ENCODE measurements at places on chromosomes 6 and 20.
A peak's percentile ranks its signal among the peaks of the same experiment; 100 is the strongest.

- no peak for DNase-seq
Observed at GRCh38 chr20:23658336-23658735, 20.6 kb upstream of the CST3 start.

DNA sequence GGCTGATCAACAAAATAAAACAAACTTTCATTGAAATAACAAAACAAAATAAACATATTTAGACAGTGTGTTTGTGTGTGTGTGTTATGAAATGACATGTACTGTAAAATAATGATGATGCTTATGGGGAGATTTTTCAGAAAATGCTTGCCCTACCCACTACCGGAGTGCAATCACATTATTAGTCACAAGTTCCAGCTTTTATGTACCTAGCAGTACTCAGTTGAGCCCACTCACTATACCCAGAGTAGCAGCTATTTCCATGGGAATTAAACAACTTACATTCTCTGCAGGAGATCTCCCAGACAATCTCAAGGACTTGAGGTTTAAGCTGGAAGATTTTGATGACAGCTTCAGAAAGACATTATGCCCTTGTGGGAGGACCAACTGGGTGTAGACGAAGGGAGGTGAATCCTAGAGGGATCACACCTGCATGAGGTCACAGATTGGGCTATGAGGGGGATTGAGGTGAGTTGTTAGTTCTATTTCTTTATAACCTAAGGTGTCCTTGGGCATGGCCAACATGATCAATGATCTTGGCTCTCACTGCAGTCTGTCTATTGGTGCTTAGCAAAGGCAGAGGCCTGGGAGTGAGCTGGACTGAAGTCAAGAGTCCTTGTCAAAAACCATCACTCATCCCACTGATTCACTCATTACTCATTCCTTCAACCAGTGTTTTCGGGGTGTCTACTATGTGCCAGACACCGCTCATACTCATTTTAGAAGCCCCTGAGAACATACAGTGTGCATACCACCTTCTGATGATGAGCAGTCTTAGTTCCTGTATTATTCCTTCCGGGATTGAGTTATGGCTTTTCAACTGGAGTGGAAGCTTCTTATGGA lies 6.7 kb upstream of the CLIC5 start:
- no peak for DNase-seq

DNA sequence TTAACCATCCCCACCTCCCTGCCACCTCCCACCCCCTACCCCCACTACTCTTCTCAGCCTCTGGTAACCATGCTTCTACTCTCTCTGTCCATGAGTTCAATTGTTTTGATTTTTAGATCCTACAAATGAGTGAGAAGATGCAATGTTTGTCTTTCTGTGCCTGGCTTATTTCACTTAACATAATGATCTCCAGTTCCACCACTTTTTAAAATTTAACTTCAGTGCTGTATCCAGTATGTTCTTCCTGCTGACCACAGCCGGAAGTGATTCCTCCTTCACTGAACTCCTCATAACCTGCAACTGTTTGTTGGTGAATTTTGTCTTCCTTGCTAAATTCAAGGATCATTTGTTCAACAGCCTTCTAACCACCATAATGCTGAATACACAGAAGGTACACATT lies 3.9 kb downstream of the MAP7 start:
- DNase-seq = no peak

DNA sequence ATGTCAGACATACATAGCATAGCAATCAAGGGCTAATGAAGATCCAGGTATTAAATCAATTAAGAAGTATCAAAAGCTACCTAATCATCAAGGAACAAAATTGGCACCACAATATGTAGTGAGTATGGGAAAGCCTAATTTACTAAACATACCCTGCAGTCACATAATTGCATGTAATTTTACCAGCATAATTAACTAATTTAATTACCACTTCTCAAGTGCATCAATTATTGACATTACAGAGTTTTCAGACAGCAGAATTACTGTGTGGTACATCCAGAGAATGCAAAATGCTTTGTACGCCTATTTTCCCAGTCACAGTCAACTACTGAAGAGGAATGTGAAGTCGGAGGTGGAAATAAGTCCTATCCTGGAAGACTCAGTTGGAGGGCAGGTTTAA lies 279.0 kb upstream of the ID4 start:
- DNase-seq = no peak

DNA sequence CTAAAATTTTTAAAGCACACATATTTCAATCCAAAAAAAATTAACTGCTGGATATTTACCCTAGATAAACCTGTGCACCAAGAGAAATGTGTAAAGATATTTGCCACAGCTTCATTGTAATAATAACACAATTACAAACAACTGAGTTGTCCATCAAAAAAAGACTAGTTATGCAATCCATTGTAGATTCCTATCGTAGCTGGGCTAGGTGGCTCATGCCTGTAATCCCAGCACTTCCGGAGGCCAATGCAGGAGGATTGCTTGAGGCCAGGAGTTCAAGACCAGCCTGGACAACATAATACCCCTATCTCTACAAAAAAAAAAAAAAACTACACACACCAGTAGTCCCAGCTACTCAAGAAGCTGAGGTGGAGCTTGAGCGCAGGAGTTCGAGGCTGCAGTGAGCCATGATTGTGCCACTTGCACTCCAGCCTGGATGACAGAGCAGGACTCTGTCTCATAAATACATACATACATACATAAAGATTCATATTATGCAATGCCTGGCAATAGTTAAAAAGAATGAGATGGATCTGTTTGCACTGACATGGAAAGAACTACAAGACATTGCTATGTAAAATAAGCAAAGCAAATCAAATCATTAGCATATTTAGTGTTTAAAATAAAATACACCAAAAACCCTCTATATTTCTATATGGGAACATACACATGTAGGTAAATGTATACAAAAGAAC lies 56.5 kb upstream of the CCDC28A start:
- no peak for DNase-seq

- DNase-seq = peak; percentile 30
Observed at GRCh38 chr6:37625591-37626374, 71.9 kb downstream of the MDGA1 start.

GRCh38 chr20:57469418-57470211 lies 55.3 kb downstream of the CTCFL start:
- peak; percentile 22 for DNase-seq

DNA sequence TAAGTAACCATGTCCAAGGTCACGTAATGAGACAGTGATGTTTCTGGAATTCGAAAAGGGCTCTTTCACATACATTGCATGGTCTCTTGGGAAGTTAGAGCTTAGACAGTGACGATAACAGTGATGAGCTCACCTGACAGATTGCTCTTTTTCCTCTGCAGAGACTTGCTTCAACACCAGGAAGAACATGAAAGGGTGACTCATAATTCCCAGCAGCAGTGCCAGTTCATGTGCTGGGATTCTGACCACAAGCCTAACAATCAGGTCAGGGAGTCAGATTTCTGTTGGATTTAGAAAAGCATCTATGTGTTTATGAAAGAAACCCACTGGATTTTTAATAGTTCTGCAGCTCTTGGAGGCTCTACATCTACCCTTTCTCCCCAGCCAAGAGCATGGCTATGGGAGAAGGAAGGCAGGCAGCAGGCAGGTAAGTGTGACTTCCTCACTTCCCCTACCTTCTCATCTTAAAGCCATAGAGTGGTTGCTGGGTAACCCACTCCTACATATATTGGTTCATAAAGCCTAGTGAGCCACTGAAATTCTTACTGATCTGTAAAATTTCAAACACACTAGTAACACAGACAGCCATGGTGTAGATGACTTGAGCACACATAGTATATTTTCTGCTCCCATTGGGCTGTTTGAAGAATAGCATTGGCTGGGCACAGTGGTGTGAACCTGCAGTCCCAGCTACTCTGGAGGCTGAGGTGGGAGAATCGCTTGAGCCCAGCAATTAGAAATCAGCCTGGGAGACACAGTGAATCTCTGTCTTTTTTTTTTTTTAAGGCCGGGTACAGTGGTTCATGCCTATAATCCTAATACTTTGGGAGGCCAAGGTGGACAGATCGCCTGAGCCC lies 44.4 kb upstream of the LOC128125822 start:
- DNase-seq = no peak

- no peak for DNase-seq
Observed at GRCh38 chr6:95087394-95088097, 489.8 kb upstream of the MANEA start.

DNA sequence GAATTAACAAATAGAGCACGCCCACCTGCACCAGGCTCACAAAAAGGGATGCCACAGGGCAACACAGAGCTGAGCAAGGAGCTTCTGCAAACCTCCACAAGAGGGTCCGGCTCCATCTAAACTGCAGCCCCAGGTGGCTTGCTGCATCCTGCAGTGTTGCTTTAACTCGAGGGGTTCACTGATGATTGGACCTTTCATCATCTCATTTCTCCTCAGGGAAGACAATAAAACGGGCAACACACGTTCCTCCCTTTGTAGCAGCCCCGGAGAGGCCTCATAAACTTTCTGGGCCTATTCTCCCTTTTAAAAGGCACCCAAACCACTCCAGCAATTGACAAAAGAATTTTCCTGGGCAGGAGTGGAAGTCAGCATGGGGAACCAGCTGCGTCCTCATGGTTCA lies 161.5 kb upstream of the CDH4 start:
- DNase-seq = no peak

- no peak for DNase-seq
Observed at GRCh38 chr6:127547904-127548649, 28.9 kb upstream of the C6orf58 start.

- no peak for DNase-seq
Observed at GRCh38 chr6:162154001-162154400, 573.6 kb downstream of the PRKN start.

GRCh38 chr6:133544419-133544818 lies 303.3 kb downstream of the EYA4 start:
- DNase-seq = no peak

- peak; percentile 87 for DNase-seq
Observed at GRCh38 chr20:20593447-20594170, 118.8 kb downstream of the RALGAPA2 start.

DNA sequence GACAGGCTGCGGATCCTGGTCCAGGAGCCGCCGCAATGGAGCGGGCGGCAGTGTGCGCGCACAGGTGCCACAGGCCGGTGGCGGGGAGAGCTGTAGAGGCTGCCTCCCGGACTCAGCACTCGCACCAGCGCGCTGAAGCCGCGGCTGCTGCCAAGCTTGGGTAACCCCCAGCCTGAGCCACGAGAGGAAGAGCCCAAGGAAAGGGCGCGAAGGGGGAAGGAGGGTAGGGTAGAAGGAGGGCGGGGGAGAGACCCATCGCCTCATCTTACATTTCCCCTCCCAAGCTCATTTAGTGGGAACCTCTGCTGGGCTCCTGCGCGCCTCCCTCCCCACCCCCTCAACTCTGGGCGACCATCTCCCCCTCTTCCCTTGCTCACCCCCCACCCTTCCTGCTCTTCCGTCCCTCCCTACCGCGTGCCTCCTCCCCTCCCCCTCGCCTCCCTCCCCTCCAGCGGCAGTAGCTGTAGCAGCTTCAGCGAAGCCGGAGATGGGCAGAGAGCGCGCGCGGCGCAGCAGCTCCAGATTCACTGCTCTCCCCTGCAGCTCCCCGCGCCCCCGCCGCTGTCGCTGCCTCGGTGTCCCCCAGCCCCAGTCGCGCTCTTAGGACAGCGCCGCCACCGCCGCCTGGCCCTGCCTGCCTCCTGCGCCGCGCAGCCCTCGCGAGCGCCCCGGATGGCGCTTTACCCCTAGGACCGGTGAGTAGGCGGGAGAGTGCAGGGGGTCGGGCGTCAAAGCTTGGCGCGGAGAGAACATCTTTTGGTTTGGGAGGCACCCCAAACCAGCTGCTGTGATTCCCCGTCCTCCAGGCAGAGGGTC lies at the start of gene FUT9:
Gene FUT9 (plus strand): TSS at position 457 of the 816 bp plus-strand sequence. CDS start 187,182 bp downstream, outside the sequence.
- peak; percentile 94 for DNase-seq
